ENCODE measurements at places on chromosomes 1 and 21.

DNA sequence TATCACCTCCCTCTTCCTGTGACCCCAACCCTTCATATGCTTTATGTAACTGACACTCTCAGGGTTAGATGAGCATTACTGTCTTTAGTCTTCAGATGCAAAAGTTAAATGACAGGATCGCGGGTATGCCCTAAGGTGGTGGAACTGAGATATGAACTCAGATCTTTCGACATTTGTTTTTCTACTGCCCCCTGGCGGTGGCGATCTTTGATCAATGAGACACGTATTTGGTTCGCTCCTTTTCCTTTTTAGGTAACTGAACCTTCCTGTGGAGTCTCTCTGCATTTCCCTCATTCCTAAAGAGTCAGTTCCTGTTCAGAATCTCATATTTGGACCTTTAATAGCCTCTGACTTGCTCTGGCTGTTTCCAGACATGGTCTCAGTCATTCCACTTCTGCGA lies 47.8 kb upstream of the ZP4 start:
- DNase-seq, result no peak

GRCh38 chr21:39686646-39687468 lies 58.1 kb upstream of the IGSF5 start:
- DNase-seq, result no peak

GRCh38 chr1:21066356-21067012 lies 110.2 kb downstream of the EIF4G3 start:
- no peak for DNase-seq

DNA sequence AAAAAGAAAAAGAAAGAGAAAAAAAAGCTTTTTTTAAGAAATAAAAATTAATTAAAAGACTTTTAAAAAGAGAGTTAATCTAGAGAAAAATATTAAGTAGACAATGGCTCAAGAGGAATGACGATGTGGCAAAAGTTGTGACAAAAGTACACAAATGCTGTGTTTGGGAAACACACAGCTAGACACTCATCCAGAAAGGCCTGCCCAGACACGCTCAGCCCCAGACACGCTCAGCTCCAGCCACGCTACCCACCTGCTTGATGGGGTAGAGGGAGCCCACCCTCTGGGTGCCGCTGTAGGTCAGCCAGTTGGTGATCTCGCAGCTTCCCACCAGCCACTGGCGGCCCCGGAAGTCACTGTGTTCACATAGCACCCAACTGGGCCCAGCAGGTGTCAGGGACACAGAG lies 10.2 kb downstream of the CD52 start:
- DNase-seq, result no peak

DNA sequence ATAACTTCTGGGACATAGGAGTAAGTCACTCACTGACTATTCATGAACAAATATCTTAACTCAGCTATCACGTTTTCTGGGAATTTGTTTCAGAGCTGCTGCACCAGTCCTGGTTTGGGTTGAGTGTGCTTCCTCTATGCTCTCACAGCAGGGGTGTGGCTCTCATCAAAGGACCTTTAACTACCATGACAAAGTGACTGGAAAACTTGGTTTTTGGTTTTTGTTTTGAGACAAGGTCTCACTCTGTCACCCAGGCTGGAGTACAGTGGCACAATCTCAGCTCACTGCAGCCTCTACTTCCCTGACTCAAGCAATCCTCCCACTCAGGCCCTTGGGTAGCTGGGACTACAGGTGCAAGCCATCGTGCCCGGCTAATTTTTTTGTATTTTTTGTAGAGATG lies 4.1 kb downstream of the ILDR2 start:
- no peak for DNase-seq

Data from kidney capillary endothelial cell (primary cell).